ENCODE measurements at places on chromosomes 2 and 18.

GRCh38 chr2:178478130-178478438, 316 bp downstream of the FKBP7 start:
- DNase-seq = no peak

DNA sequence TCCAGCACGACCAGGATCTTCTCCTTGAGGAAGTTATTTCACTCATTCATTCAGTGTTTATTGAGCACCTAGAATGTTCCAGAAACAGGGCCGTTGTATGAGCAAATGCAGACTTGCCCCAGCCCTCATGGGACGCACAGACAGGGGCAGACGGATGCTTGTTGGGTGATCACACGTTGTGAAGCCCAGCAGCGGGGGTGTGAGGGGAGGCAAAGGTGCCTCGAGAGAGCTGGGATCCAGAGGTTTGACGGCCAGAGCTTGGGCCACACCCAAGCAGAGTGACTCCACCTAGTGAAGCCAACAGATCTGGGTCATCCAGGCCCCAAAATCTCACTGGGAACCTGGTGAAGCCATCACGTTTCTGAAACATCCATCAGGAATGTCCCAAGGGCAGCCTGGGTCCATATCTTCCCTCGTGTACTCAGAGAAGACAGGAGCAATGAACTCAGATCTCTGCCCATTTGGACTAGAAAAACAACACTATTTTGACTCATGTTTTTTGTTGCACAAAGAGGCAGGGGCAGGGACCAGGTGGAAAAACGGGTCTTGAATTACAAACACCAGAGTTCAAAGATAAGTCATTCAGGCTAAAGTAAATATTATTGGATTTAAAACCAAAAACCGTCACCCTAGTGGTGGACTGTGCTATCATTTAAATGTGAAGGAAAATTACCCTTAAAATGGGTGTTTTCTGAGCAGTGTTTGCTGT, 54.9 kb upstream of the RBM44 start:
- no peak for DNase-seq

DNA sequence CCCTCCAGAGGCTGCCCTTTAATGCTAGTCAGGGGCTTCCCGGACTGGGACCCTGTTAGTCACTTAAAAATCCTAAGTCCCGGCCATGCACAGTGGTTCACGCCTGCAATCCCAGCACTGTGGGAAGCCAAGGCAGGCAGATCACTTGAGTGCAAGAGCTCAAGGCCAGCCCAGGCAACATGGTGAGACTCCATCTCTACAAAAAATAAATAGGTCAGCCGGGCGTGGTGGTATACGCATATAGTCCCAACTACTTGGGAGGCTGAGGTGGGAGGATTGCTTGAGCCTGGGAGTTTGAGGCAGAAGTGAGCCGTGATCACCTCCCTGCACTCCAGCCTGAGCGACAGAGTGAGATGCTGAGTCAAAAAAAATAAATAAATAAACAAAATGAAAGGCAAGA, 17.2 kb upstream of the KCNG2 start:
- DNase-seq = no peak

DNA sequence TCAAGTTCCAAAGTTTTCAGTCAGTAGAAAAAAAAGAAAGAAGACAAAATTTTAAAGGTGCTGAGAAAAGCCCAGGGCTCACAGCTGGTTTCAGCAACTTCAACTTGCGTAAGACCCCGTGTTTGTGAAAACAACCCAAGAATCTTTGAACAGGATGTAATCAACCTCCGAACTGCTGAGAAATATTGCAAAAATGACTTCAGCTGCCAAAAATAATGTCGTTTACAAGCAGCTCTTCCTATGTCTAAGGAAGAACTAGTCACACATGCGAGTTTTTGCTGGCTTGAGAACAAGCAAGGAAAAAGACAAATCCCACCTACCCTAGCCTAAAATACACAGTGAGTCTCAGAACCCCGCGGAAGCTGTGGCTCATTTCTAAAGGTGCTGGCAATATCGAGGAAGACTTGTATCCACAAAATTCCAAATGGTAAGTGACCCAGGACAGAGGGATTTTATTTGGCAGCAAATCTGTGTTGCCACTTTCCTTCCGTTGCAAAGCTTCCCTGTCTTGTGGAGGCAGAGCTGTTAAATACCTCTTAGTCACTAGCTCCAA, 59.8 kb upstream of the SLC8A1 start:
- no peak for DNase-seq

- DNase-seq = no peak
Measured at GRCh38 chr2:99802734-99803133, 312.9 kb upstream of the REV1 start.

- no peak for DNase-seq
Measured at GRCh38 chr2:224173210-224173609, 134.1 kb upstream of the SERPINE2 start.

DNA sequence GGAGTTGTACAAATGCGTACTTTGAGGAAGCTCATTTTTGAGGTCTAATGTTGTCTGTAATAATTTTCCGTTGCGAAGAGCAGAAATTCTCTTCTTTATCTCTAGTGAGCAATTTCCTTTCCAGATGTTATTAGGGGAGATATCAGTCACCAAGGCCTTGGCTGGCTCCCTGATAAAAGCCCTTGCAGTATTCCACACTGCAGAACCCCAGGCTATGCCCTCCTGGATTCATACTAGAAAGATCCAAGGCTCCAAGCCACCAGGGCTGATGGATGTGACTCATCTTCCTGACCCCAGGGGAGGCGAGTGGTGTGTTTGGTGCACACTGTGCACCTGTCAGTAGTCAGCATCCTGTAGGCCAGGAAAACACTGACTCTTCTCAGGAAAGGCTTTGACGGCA, 34.7 kb downstream of the INO80C start:
- DNase-seq = no peak

- DNase-seq = no peak
Measured at GRCh38 chr2:222688917-222689316, 17.5 kb downstream of the MOGAT1 start.

DNA sequence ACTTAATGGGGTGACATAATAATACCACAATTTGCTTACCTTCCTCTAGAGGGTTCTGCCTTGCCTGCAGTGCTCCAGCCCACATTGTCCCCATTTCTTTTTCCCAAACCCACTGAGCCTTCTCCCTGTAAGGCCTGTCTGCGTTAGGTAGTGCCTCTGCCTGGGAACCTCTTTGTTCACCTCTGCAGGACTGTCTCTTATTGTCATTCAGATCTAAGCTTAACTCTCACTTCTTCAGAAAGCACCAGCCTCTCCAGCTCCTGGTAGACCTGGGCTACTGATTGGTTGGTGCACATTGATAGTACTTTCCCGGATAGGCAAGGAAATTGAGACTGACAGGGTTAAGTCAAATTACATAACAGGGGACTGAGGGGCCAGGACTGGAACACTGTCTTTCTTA, 49.1 kb downstream of the CCDC85A start:
- no peak for DNase-seq

DNA sequence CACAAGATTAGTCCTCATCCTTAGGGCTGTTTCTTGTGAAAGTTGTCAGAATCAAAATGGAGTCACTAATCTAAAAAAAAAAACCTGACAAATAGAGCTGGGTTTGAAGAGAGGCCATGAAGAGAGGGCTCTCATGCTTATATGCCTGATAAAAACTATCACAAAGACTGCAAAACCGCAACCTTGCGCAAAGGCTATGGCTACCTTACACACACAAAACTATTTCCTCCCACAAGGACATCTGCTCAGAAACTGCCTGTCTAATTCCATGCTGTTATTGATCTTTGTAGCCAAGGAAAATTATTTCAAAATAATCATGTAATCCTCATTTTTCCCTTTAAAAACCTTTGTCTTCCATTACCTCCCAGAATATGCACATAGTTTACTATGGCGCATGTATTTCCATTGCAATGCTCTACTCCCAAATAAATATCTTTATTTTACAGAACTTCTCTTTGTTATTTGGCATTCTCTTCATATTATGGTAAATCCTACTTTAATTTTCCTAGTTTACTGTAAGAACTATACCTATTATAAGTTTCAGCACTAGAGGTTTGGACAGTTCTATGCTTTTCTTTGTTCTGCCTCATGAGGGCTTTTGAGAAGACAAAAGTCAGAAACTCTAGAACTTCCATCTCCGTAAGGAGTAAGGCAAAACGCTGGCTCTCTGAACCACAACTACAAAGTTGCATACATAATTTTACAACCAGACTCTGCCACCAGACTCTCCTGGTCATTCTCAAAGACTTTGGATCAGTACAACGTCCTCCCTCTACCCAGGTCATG, 9.6 kb upstream of the DPYSL5 start:
- no peak for DNase-seq

GRCh38 chr2:71811157-71811556, 336.5 kb downstream of the CYP26B1 start:
- no peak for DNase-seq

DNA sequence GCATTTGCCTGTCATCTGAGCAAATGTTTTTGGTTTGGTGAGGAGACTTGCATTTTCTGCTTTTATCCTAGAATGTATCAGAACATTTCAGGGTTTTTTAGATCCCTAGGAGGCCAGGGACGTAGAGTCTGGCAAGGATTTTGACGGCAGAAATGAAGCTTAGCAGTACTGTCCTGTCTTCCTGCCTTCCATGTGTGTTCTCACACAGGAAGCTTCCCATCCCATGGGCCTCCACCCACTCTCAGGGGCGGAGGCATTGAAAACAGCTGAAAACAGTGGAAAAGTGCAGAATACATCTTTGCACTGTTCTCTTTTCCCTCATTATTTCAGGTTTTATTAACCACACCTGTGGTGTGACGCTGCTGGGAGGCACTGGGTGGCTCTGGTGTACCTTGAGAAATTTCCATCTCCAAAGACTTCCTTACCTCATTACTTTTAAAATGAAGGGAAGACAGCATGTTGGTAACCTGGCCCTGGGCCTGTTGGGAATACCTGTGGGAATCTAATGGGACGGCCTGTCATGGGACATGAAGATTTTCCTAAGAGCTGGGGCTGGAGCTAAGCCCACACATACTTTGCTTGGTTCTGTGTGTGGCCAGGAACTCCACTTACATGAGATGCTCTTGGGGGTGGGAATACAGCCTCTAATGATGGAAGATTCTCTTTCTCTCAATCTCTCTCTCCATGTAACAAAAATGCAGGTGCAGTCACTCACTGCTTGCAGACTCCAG, 20.5 kb downstream of the PCARE start:
- DNase-seq = no peak

- DNase-seq = no peak
Measured at GRCh38 chr2:44093970-44094369, 74.7 kb upstream of the PPM1B start.

DNA sequence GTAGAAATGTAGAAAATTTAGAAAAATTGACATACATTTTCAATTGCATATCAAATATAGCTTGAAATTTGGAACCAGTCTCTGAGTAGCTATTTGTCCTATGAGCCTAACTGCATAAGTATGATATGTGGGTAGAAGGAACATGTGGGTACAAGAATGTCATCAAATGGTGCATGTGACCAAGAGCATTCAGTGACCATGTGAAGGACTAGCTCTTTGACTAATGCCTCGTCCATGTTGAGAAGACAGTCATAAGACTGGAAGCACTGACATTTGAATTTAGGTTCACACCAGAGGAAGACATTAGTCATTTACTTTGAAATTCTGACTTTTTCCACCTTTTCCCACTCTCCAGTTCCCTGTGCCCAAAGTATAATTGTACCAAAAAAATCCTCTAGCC, 12.6 kb downstream of the MRPL44 start:
- DNase-seq = no peak

- no peak for DNase-seq
Measured at GRCh38 chr2:237603718-237604362, 13.3 kb upstream of the RAB17 start.

- no peak for DNase-seq
Measured at GRCh38 chr2:9398881-9399780, 24.2 kb downstream of the ITGB1BP1 start.

GRCh38 chr18:51340332-51340731, 142.9 kb upstream of the MEX3C start:
- DNase-seq = no peak

DNA sequence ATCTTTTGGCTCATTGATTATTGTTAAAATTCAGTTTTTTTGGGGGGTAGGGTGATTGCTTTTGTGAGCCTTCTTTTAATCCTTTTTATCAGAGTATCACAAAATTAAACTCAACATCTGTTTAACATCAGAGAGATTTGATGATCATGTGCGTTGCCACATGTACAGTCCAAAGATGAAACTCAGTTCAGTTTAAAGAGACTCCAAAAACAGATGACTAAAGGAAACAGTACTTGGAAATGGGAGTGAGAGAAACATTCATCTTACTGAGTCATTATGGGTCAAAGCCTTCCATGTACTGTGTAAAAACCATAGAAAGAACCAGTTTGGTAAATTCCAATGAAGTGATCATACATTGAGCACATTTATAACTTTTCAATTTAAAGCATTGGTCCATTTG, 53.0 kb downstream of the LYPD6 start:
- no peak for DNase-seq

GRCh38 chr2:156326526-156327095, 5.9 kb downstream of the NR4A2 start:
- no peak for DNase-seq

GRCh38 chr2:18598848-18599484, 9.6 kb upstream of the NT5C1B start:
- DNase-seq = no peak

DNA sequence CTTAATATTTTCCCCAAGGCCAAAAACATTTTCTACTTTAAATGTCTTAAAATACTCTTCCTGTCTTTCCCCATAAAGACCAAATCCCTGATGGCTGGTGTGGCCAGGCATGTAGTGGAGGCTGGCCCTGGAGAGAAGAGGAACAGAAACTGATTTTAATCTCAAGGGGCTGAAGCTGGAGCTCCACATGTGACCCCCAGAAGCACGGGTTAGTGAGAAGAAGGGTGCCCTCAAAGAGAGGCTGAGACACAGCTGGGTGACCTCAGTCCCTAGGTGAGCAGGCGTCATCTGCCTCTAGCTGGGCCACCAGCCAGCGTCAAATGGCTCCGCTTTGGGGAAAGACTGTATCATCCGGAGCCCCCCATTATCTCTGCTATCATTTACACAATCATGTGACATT, 19.3 kb upstream of the TMEM18 start:
- DNase-seq = no peak

DNA sequence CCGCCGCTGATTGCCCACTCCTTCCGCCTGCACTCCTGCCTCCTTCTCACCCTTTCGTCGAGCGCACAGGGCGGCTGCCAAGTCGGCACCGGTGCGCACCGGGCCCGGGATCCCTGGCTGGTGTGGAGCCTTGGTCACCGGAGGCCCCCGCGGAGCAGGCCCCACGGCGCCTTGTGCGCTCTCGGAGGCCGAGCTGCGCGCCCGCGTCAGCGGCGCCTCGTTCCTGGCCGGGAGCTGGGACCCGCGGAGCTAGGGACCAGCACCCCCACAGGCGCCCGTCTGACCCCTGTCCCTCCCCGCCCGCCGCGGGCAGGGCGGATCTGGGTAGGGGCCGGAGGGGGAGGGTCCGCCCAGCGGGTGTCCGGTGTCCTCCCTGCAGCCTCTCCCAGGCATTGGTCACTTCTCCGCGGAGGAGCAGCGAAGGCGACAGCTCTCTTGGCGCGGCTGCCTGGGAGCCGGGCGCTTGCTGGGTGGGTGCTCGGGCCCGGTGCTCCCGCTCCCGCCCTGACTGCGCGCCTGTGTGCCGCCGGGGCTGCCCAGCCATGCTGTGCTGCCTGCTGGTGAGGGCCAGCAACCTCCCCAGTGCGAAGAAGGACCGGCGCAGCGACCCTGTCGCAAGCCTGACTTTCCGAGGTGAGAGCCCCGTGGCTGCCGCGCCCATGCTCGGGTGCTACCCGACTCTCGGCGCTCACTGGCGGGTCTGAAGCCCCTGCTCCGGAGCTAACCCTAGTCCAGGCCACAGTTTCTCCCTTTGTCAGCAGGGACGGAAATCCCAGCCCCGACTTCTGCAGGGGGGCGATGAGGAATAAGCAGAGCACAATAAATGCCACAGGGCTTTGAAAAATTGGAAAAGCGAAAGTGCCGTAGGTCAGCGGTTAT, 13.2 kb downstream of the DYSF start:
- no peak for DNase-seq

GRCh38 chr2:72989770-72990556, 72.6 kb downstream of the EMX1 start:
- no peak for DNase-seq
